BJ (cell line): ENCODE measurements at places on chromosomes 16 and 17.

DNA sequence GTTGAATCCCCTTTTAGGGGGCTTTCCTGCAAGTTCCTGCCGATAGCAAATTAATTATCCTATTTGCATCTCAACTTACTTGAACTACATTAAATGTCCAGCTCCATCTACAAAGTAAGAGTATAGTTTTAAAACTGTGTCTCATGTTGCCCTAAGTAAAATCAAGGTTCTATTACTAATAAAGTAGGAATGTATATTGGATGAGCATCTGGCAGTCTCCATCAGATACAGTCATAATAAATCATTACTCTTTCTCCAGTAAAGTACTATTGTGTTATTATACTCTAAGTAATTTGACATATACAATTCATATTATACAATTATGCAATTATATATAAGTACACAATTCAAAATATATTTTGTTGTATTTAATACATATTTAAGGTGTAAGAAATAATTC, 249.3 kb downstream of the CEP112 start:
- DNase-seq = no peak

GRCh38 chr17:27491713-27492190, 35.5 kb downstream of the KSR1 start:
- DNase-seq = no peak

DNA sequence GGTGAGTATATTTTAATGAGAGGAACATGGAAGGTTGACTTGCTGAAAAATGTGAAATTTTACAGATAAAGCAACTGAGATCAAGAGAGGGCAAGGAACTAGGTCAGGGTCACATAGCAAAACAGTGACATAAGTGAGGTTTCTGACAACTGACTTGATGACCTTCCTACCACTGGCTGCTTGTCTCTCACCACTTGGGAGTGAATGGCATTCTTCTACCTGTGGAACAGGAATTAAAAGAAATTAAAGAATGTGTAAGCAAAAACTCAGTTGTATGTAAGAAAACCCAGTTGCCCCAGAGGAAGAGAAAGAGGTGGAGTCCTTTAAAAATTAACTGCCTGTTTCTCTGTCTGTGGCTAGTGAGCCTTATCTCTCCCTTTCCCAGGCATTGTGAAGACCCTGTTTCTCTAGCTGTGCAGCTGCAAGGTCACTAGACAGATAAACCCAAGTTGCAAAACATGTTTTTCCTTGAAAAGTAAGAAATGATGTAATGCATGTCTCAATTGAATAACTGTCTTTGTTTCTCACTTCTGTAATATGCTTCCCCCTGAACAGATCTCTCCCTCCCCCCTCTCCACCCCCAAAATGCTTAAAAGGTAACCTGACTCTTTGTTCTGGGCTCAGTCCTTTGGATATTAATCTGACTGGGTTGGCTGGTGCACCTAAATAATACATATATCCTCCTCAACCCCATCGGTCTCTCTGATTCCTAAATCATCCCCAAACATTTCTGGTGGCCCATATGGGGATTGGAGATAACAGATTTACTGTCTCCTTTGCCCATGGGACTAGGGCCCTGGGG, 23.4 kb downstream of the ACSM1 start:
- no peak for DNase-seq

- no peak for DNase-seq
Observed at GRCh38 chr16:8673611-8674412, 605 bp upstream of the ABAT start.

DNA sequence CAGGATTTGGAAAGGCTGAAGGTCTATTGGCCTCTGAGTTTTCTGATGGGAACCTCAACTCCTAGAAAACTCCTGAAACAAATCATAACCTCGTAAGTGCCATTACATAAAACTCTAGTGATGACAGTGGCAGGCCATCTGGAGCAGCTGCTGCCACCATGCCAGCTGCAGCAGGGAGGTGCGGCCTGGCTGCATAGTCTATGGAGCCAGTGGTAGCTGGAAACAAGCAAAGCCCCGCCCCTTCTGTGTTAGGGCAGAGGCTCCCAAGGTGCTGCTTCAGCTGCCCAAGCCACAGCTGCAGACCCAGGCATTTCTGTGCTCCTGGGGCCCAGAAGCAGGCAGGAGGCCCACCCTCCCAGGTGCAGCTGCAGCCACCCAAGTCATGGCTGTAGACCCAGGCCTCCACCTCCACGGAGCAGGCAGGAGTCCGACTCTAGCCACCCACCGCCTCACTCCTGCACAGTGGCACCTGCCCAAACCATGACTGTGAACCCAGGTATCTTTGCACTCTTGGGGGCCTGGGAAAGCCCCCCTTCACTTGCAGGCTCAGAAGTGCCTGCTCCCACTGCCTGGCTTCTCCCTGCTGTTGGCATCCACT, 254.1 kb upstream of the KCNJ16 start:
- no peak for DNase-seq

GRCh38 chr16:34802848-34803599, 1343.6 kb downstream of the TP53TG3F start:
- no peak for DNase-seq

DNA sequence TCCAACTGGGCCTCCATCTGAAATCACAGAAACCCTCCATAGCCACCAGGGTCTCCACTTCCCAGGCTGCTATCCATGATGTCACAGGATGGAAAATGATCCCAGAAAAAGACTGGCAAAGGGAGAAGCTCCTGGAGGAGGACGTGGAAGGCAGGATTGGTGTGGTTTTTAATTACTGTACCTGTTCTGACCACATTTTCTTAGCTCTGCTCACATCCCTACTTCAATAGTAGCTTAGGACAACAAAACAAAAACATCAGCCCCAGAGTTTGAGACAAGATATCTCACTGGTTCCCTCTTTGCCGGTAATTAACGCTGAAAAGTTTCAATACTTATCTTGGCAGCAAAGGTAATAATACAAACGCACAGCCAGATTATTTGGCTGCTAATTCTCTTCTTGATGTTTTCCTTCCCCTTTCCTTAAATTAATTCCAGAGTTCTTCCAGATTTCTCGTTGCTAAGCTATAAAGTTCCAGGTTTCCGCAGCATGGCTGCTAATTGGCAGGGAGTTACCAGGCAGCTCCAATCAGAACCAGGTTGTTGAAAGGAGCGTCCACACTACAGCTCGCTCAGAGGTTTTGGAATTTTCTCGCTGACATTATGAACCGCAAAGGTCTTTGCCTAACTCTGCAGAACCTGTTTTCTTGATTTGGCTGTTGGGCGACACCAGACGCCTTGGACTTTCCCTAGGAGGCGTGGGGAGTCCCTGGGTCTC, 263.4 kb downstream of the MRTFB start:
- peak; percentile 51 for DNase-seq

DNA sequence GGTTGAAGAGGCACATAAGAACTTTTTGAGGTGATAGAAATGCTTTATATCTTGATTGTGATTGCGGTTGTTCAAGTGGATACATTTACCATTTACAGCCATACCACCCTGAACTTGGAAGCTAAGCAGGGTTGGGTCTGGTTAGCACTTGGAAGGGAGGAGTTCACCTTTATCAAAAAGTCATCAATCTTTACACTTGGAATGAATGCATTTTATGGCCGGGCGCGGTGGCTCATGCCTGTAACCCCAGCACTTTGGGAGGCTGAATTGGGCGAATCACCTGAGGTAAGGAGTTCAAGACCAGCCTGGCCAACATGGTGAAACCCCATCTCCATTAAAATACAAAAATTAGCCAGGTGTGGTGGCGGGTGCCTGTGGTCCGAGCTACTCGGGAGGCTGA, 9.5 kb upstream of the GJD3 start:
- DNase-seq = no peak

- no peak for DNase-seq
Observed at GRCh38 chr17:74325376-74325742, 667 bp upstream of the KIF19 start.

DNA sequence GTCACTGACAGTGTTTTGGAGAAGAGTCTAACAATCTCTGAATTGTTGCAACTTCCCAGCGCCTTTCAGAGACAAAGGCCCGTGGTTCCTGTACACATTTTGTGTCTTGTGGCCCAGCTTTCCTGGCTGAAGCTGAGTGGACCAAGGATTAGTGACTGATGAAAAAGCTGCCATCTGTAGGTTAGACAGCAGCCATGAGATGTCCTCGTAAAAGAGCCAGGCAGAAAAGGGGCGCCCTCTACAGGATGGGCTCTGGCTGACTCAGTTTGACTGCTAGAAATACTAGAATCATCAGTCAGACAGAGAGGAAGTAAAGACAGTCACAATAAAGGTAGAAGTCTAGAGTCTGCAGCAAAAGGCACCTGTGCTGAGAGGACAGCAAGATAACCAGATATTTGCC, 26.5 kb upstream of the NF1 start:
- no peak for DNase-seq

- no peak for DNase-seq
Observed at GRCh38 chr17:44213403-44214229, 5.9 kb downstream of the UBTF start.

DNA sequence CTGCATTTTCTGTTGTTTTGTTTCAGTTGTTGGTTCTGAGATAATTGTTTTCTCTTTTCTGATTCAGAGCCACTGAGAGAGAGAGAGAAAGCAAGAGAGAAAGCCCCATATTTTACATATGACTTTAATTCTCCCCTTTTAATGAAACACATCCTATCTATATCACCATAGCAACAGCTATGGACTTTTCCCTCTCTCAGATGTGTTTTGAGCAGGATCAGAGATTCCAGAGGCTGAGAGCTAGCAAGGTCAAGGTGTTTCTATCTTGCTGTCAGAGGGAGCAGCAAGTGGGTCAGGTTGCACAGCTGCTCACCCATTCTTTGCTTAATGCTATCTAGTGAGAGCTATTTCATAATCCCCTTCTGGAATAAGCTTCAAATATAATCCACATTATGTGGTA, 415.9 kb downstream of the CA10 start:
- no peak for DNase-seq

GRCh38 chr17:38322156-38322779, 21.5 kb downstream of the GPR179 start:
- no peak for DNase-seq

DNA sequence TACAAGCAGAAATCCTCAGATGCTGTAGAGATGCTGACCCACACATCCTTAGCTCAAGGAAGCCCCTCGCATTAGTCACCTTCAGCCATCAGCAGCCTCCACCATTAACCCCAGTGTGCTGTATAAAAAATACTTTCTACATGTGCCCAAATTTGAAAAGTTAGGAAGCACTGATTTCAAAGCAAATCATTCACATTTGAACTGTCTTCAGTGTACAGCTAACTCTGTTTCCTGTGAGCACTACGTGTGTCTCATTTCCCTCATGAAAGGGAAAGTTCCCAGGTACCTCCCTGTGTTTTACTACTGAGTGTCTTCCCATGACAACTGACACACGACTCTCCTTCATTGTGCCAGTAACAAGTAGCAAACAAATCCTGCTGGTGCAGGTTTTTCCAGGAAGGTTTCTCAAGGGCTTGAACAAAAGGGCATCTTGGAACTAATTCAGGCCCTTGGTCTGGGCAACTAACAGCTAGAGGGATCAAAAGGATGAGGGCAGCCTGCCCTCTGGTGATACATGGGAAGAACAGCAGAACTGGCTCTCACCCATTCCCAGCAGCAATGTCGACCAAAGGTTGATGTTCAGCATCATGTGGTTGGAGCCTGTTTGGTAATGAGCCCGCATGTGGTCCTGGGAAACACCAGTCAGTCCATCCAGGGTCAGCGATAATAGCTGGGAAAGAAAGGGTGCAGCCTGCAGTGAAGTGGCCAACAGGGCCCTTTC, 4.0 kb downstream of the SLC35B1 start:
- DNase-seq = no peak

GRCh38 chr17:50959341-50959740, 93.2 kb upstream of the TOB1 start:
- no peak for DNase-seq

DNA sequence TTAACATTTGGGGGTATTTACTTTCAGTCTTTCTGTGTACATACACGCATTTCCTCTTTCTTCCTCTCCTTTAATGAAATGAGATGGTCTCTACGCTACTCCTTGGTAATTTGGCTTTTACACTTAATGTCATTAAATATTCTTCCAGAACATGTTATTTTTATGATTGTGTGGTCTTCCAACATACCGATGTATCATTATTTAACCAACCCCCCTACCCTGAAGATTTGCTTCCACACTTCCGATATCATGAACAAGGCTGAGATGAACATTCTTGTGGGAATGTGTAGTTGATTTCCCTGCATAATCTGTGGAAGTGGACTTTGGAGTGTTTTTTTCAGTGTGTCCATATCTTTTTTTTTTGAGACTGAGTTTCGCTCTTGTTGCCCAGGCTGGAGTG, 2.3 kb upstream of the PGS1 start:
- DNase-seq = no peak

- DNase-seq = no peak
Observed at GRCh38 chr17:19497624-19498023, 36.0 kb upstream of the SLC47A1 start.

DNA sequence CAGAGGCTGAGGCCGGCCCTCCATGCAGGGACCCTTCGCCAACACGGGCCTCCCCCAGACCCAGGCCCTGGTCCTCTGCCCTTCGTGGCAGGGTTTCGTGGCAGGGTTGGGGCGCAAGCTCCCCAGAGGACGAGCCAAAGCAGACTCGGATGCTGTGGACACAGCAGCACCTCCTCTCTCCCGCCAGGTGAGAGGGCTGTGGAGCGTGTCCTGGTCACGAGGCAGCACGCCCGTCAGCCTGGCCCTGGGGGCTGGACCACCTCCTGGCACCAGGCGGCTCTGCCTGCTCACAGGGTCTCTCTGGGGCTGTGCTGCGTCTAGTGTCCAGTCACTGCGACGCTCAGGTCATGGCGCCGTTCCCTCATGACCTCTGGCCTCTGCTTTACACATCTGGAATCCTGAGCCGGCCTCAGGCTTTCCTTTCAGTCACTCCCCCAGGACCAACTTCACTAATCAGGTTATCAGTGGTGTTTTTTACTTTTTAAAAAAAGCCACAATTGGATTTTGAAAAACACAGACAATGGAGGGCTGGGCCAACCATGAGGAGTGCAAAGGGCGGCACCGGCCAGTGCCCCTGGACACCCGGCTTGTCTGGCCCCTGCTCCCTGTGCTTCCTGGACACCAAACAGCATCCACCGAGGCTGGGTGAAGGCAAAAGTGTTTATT, 5.4 kb downstream of the NDUFAF8 start:
- no peak for DNase-seq

DNA sequence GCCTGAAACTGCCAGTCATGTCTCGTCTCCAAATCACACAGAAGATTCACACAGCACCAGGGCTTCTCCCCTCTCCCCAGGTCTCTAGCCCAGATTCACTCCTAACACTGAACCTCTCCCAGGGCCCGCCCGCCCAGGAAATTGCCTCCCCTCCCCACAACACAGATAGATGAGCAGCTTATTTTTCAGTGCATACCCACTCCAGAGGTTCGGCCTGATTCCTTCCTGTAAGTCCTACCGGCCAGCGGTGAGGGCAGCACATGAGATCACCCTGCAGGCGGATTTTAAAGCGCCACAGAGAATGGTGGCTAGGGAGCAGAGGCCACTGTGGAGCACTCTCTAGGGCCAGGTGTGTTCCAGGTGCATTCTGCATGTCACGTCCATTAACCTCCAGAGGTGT, 301.8 kb downstream of the IRF8 start:
- no peak for DNase-seq
